Transverse colon (tissue), 4 donors: ENCODE measurements at places on chromosomes 7 and 10. TPM values are rescaled to one million over a fixed set of nuclear protein-coding genes. Genes with fewer than 3 reads are reported as not detected.

PON1 gene
- total RNA-seq: not detected

- no peaks in the 10 kb centered on the region for H3K27me3 ChIP-seq
- H3K27ac ChIP-seq: no peak overlapping the region
- no peaks in the 10 kb centered on the region for H3K36me3 ChIP-seq
- no peak for DNase-seq
- peaks cover 8% of the 10 kb centered on the region for H3K4me1 ChIP-seq
- no peak overlapping the region for H3K4me3 ChIP-seq
Measured at GRCh38 chr10:114600057-114600456, 58.0 kb downstream of the ABLIM1 start.

FBH1 gene
- total RNA-seq: 101 TPM

- H3K36me3 ChIP-seq: no peaks in the 10 kb centered on the region
- DNase-seq: no peak
- no peaks in the 10 kb centered on the region for H3K4me1 ChIP-seq
- no peak overlapping the region for H3K4me3 ChIP-seq
Measured at GRCh38 chr10:36194276-36194675, 552.2 kb upstream of the FZD8 start.

NME8 gene
- not detected for total RNA-seq

- H3K36me3 ChIP-seq: no peaks in the 10 kb centered on the region
- no peak overlapping the region for H3K4me3 ChIP-seq
- no peaks in the 10 kb centered on the region for H3K4me1 ChIP-seq
- H3K27ac ChIP-seq: no peak overlapping the region
Measured at GRCh38 chr10:86139066-86139657, 227.4 kb downstream of the GRID1 start.

DNA sequence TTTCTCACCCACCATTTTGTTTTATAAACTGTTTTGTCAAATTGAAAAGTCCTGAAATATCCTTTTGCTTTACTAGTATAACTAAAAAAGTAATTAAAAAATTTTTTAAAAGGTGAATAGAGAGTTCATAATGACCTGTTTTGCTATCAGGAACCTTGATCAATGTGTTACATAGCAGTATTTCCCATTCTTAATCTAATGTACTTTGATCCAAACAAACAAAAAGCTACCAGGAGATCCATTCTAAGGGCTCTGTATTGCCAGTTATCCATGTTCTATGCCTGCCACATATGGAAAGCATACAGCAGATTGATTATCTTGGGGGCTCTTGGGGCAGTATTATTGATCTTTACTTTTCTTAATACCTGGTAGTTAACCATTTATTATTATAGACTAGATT is 32.1 kb downstream of the ZMYND11 start:
- no peak overlapping the region for H3K27ac ChIP-seq
- DNase-seq: no peak
- no peaks in the 10 kb centered on the region for H3K4me1 ChIP-seq
- H3K27me3 ChIP-seq: no peaks in the 10 kb centered on the region
- no peak overlapping the region for H3K4me3 ChIP-seq

DGKI gene
- total RNA-seq: 1.2 TPM

TMEM26 gene
- 1.9 TPM for total RNA-seq

C7orf57 gene
- not detected for total RNA-seq

- H3K4me1 ChIP-seq: no peaks in the 10 kb centered on the region
- no peak overlapping the region for H3K4me3 ChIP-seq
- H3K36me3 ChIP-seq: no peaks in the 10 kb centered on the region
- DNase-seq: peak; percentile 29
- H3K27ac ChIP-seq: no peak overlapping the region
- H3K27me3 ChIP-seq: no peaks in the 10 kb centered on the region
Measured at GRCh38 chr10:30591249-30591670, 38.3 kb downstream of the LYZL2 start.

TMEM273 gene
- total RNA-seq: 4.8 TPM

- no peak overlapping the region for H3K27ac ChIP-seq
- no peaks in the 10 kb centered on the region for H3K36me3 ChIP-seq
- no peak for DNase-seq
Measured at GRCh38 chr10:33136781-33137180, 178.8 kb upstream of the ITGB1 start.

GRCh38 chr10:102814873-102815661 is 22.1 kb downstream of the CYP17A1 start:
- peak; percentile 60 for DNase-seq
- H3K4me1 ChIP-seq: peaks cover 24% of the 10 kb centered on the region
- H3K36me3 ChIP-seq: peaks cover 28% of the 10 kb centered on the region
- no peaks in the 10 kb centered on the region for H3K27me3 ChIP-seq
- no peak overlapping the region for H3K4me3 ChIP-seq

- H3K4me1 ChIP-seq: no peaks in the 10 kb centered on the region
- no peaks in the 10 kb centered on the region for H3K36me3 ChIP-seq
- DNase-seq: no peak
- H3K27ac ChIP-seq: no peak overlapping the region
- no peak overlapping the region for H3K4me3 ChIP-seq
Measured at GRCh38 chr7:79182283-79182682, 271.2 kb downstream of the MAGI2 start.

GRCh38 chr10:84416245-84416555 is 87.8 kb downstream of the CCSER2 start:
- H3K27me3 ChIP-seq: no peaks in the 10 kb centered on the region
- H3K4me3 ChIP-seq: no peak overlapping the region
- DNase-seq: no peak
- no peaks in the 10 kb centered on the region for H3K36me3 ChIP-seq
- no peaks in the 10 kb centered on the region for H3K4me1 ChIP-seq
- H3K27ac ChIP-seq: peak overlapping the region; percentile 49

DNA sequence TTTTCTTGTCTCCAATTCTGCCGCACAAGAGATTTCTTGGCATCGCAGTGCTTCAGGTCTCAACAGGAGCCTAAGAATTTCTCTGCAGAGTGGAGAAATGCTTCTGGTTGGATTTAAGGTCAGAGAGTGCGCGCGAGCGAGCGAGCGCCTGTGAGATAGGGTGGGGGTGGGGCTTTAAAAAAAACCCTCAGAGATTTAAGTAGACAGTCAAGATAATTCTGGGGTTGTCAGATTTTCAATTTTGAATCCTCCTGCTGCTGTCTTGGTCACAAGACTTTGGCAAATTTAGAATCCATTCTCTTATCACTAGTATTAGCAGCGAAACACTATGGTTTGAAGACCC is 49.7 kb downstream of the CPEB3 start:
- H3K4me1 ChIP-seq: peaks cover 37% of the 10 kb centered on the region
- H3K36me3 ChIP-seq: no peaks in the 10 kb centered on the region
- H3K27me3 ChIP-seq: no peaks in the 10 kb centered on the region
- peak overlapping the region; percentile 81 for H3K4me3 ChIP-seq
- H3K27ac ChIP-seq: peak overlapping the region; percentile 80

CRHR2 gene
- not detected for total RNA-seq

COL28A1 gene
- 4.1 TPM for total RNA-seq

GRCh38 chr7:24971333-24972165 is 8.4 kb downstream of the OSBPL3 start:
- no peaks in the 10 kb centered on the region for H3K27me3 ChIP-seq
- no peak for DNase-seq
- no peak overlapping the region for H3K27ac ChIP-seq

- H3K27me3 ChIP-seq: no peaks in the 10 kb centered on the region
- H3K36me3 ChIP-seq: no peaks in the 10 kb centered on the region
- no peak overlapping the region for H3K27ac ChIP-seq
- peaks cover 7% of the 10 kb centered on the region for H3K4me1 ChIP-seq
- DNase-seq: no peak
Measured at GRCh38 chr7:32506266-32507054, 11.2 kb downstream of the AVL9 start.
